ENCODE measurements at places on chromosomes 4 and X.
A peak's percentile ranks its signal among the peaks of the same experiment; 100 is the strongest.

- DNase-seq = no peak
Observed at GRCh38 chr4:106425576-106425975, 57.0 kb upstream of the GIMD1 start.

DNA sequence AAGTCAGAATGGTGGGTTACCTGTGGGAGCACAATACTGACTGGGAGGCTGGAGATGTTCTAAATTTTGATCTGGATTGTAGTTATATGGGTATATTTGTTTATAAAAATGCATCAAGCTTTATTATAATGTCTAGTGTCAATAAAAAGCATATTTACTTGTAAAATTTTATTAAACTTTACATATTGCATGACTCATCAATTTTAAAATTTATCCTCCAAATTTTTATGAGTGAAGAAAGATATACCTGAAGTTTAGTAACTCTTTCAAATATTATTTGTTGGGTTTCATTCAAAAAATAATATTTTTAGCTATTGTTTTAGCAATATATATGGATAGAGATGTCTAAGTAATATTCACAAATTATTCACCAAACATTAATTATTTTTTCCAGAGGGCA is 103.0 kb downstream of the ANXA5 start:
- DNase-seq = no peak

- DNase-seq = no peak
Observed at GRCh38 chr4:86302251-86302650, 57.6 kb downstream of the MAPK10 start.

DNA sequence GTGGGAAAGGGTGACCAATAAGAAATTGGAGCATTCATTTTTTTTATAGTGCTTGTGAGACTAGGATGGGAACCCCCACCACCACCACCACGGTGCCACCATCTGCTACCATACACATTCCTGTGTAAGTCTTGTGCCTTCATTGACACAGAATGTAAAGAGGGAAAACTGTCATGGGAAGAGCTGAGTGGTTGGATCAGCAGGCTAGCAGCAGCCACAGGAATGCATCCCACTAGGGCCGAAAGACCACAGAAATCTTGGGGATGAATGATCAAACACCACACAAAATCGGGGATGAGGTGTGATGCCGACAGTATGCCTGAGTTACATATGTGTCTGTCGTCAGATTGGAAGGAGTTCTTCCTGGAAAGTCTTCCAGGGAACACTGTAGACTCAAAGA is 69.2 kb downstream of the SRPX start:
- DNase-seq = no peak

DNA sequence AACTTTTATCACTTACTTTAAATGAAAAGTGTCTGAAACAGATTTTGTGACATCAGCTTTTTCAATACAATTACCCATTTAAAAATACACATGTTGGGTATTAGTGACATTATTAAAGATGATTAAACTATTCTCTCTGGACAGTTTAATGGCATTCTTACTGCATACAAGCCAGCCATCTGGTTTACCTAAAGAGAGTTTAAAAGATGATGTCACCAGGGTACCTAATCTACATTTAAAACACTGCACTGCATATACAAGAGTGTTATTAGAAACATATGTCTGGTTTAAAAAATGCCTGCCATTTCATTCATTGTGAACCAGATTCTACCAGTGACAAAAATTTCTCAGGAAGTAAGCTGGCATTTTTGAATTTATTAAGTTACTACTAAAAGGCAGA is 919.1 kb downstream of the ADGRL3 start:
- peak; percentile 8 for DNase-seq

GRCh38 chrX:47030339-47030738 is 47.9 kb upstream of the RGN start:
- peak; percentile 33 for DNase-seq

GRCh38 chrX:15855568-15856221 is 1.1 kb upstream of the AP1S2 start:
- DNase-seq = no peak

GRCh38 chr4:33063241-33063640 is 2343.1 kb downstream of the PCDH7 start:
- no peak for DNase-seq

DNA sequence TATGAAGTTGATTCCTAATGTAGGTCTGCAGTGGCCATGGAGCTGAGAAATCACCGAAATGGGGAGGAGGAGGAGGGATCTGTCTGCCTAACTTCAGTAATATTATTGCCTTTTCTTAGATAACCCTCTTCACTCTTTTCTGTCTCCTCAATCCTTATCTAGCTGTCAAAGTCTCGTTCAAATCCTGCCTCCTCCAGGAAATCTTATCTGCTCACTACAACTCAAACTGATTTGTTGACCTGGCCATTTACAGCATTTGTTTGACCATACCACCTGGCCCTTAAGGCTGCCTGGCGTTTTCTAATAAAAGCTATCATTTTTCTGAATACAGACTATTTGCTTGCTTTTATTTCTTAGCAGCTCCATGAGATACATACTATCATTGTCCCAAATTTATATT is 33.8 kb downstream of the GALNT7 start:
- DNase-seq = no peak

- no peak for DNase-seq
Observed at GRCh38 chr4:6229095-6229494, 28.7 kb upstream of the JAKMIP1 start.
